ENCODE measurements at places on chromosomes 3 and 15.

- DNase-seq = no peak
Measured at GRCh38 chr3:46191730-46192129, 16.4 kb downstream of the CCR1 start.

DNA sequence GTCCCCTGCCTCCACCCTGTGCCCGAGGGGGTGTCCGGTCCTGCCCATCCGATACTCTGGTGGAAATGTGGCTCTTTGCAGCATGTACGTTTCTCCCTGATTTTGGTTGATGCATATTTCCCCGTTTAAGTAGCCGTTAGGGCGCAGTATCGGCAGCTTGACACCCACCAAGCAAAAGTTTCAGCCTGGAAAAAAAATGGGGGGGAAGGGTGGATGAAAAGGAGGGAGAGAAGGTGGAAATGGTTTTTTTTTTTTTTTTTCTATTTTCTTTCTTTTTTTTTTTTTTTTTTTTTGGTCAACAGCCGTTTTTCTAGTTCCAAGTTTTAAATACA, 1.3 kb downstream of the RAP2B start:
- DNase-seq = no peak

DNA sequence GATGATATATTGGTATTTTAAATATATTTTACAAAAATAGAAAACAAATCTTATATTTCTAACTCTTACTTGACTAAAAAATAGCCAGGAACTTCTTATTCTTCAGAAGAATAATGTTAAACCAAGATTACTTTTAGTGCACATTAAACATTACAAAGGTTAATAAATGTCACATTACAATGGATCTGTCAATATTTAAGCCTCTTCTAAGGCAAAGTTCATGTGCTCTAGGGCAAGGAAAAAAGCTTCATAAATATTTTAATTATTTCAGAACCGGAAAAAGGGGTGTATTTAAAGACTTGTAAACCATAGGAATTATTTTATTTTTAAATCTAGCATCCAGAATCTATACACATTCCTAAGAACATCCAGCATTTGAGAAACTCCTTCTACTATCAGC, 166.9 kb upstream of the ROBO2 start:
- no peak for DNase-seq

DNA sequence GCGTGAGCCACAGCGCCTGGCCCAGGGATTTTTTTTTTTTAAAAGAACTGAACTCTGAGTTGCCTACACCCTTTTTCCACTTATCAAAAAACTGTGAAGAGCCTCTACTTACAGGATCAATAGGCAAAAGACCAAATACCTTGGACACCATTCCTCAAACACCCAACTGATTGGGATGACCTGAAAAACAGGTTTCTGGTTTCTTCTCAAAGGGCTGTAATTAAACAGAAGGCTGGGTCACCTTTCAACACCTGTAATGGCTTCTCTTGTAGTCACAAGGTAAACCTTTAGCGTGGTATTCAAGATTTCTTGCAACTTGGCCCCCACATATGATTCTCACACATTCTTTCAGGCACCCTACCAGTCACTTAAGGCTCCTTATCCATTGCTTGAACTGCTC, 38.4 kb upstream of the PLXND1 start:
- DNase-seq = no peak

All from activated T-cell treated with anti-CD3 and anti-CD28 coated beads, Interleukin-2, amount 50 U/mL, for 72 hours (primary cell).